ENCODE measurements at places on chromosomes 4 and X. TPM values are rescaled to one million over a fixed set of nuclear protein-coding genes. Genes with fewer than 3 reads are reported as not detected.

DNA sequence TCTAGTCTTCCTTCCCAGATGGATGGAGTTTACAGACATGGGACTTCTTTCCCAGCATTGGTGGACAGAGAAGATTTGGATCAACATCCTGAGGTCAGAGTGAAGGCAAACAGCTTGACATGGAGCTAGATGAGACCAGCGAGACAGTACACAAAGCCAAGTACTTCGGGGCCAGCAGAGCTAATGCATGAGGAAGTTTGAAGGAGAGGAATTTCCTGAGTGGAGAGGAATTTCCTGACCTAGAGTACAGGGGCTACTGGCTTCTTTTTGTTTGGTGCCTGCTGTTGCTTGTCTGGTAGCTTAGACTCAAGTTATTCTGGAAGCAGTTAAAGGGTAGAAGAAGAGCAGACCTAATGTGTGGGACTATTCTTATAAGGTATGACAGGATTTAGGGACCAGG lies 69.1 kb upstream of the EOLA2 start:
- DNase-seq, result no peak

- no peak for DNase-seq
Measured at GRCh38 chr4:57639561-57640382, 529.6 kb upstream of the IGFBP7 start.

DNA sequence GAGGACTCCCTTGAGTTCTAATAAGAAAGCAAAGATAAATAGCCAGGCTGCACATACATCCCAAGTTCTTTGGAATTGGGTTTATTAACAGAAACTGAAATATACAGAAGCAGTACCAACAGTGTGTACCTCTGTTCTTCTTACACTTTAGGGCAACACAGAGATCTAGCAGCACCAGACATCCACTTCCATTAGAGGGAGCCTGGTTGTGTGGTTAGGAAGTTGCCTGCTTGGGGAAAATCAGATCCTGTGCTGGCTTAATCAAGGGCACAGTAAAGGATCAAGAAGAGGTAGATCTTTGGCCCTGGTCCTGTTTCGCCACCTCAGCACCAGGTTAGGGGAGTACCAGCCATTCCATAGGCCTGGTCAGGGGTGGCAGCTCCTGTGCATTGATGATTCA lies 231.1 kb upstream of the ARHGAP24 start:
- no peak for DNase-seq

GRCh38 chr4:13567125-13567524 lies 22.8 kb upstream of the NKX3-2 start:
- DNase-seq, result no peak

DNA sequence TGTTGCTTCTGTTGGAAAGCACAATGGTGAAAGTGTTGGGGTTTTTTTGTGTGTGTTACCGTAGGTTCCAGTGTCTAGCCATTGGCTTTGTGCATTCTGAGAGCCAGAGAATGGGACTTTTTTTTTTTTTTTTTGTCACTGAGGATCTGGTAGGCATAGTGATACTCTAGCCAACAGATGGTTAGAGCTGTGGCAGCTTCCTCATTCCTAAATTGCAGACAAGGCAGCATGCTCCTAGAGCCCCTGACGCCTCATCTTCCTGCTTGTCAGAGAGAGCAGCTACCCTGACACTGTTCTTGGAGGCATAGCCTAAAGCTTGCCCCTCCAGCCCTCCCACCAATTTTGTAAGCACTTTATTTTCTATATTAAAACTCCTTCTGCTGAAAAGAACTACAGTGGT lies 27.0 kb downstream of the ARHGEF9 start:
- no peak for DNase-seq

DNA sequence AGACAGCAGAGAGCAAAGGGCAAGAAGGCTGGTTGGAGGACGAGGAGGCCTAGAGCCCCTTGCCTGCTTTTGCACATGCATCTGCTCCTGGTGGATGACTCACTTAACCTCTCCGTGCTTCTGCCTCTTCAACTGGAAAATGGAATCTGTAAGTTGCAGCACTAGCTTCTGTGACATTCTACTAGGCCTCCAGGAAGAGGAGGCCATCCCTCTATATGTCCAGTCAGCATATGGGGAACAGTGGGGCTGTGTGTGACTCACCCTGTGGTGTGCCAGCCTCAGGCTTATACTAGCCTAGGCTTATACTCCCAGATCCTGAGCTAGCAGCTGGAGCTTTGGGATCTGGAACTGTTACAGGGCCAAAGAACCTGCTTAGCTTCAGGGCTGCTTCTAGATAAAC lies 36.0 kb downstream of the RTL9 start:
- DNase-seq, result no peak

DNA sequence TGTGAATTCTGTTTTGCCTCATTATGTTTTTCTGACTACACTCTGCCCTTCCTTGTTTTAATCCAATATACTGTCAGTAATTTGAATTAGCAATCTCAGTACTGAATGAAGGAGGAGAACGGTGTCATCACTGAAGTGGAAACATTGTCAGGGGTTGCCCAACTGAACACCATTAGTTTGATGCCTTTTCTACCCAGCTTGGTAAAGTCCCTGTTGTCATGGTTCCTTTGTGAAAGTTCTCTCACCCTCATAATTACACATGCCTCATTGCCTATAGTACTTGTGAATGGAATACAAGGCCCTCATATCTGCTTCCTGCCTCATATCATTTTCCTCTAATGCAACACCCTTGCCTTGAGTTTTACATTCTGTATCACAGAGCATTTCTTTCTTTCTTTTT lies 76.9 kb downstream of the RRAGB start:
- no peak for DNase-seq

DNA sequence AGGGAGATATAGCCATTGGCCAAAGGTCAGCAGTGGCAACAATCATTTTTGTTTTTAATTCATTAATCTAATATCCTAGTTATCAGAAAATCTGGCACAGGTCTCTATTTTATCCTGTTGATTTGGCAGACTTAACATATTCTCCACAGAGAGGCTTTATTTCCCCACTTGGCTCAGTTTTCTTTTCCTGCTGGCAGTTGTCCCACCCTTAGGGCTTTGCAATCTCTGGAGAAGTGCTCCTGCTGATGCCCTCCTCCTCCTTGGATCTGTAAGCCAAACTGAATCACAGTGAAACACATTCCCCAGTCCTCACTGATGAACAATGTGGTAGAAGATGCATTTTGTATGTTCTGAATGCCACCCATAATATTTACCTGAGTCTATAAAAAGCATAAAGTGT lies 889.7 kb downstream of the PDHA2 start:
- no peak for DNase-seq

DNA sequence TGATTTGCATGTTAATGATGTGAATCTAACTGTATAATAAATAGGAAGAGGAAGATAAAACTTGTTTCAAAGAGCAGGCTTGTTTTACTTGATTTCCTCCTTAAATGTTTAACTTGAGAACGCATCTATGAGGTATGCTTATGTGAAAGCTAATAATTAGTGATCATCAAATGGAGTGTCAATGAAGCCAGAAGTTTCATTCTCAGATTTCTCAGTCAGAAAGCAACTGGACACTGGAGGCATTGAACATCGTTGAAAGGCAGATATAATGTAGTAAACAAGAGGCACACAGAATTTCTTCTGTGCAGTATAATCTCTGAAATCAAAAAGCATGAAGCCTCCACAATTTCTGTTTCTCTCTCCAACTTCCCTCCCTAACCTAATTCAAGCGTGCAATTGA lies 672.9 kb downstream of the ADGRL3 start:
- no peak for DNase-seq

- DNase-seq, result no peak
Measured at GRCh38 chrX:362937-363620, 23.6 kb downstream of the PPP2R3B start.

DNA sequence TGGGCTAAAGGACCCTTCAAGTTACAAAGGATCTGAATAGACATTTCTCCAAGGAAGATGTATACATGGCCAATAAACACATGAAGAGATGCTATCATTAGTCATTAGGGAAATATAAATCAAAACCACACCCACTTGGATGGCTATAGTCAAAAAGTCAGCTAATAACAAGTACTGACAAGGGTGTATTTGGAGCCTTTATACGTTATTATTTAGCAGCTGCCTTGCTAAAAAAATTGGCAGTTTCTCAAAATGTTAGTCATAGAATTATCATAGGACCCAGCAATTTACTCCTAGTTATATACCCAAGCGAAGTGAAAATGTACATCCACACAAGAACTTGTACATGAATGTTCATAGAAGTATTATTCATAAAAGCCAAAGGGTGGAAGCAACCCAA lies 112.7 kb upstream of the DUSP21 start:
- DNase-seq, result no peak

GRCh38 chr4:87220094-87220822 lies at the start of gene KLHL8:
TSS of gene KLHL8 (minus strand) at chr4:87220618. CDS start at chr4:87195539, 25,079 bp downstream.
- peak; percentile 43 for DNase-seq

DNA sequence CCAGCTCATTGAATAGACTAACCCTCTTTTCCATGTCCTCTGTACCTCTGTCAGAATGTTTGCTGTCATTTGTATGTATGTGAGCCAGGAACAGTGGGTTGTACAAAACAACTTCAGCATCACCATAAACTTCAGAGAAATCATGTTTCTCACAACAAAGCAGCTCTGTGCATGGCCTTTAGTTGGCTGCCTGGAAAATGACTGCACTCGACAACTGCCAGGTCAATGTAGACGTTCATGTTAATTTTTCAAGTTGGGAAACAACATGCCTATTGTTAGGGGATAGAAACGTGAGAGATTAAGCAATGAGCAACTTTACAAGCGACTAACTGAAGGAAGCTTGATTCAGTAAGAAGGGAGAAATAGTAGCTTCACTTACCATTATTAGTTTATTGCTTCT lies 17.9 kb upstream of the CXCL11 start:
- DNase-seq, result no peak

GRCh38 chr4:15109600-15109999 lies 107.3 kb downstream of the CPEB2 start:
- no peak for DNase-seq

DNA sequence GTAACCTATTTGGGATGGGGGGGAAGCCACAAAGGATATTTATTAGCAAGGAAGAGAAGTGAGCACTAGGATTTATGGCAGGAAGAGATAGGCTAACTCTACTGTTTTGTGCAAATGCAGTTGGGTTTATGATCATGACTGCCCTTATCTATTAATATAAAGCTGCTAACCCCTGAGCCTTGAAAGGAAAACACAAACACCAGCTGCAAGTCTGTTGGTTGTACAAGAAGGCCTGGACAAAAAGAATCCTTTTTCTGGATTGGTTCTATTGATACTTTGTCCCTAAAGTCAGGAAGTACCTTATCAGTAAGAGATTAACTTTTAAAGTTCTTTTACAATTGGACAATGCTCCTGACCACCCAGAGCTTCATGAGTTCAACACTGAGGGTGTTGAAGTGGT lies 188.8 kb downstream of the LRBA start:
- no peak for DNase-seq

The PAGE2B gene
- total RNA-seq, result not detected

The CFAP99 gene
- total RNA-seq, result not detected

The STBD1 gene
- 3.8 TPM for total RNA-seq

The LRP2BP gene
- total RNA-seq, result 0.57 TPM

The ANXA10 gene
- 0.18 TPM for total RNA-seq

Measured in esophagus squamous epithelium (tissue), 5 donors.